AG20443 (cell line): ENCODE measurements at places on chromosomes 6 and 20.
A peak's percentile ranks its signal among the peaks of the same experiment; 100 is the strongest.

GRCh38 chr6:26383624-26384417 lies 913 bp downstream of the BTN2A2 start:
- DNase-seq, result peak; percentile 13

DNA sequence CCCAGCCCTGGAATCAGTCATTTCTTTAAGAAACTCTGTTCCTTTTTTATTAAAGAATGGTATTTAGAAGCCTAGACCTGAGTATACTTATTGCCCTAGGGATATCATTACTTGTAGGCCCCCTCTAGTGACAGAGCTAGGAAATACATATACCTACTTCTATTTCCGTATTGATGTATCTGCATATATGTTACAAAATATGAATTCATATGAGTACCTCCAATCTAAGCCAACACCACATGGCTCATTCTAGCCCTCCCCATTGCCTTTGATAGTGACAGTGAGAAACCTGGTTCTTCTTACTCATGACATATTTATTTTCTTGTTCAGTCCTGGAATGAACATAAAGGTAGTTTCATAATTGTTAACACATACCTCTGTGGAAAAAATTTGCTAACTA lies 137.2 kb downstream of the FARS2 start:
- no peak for DNase-seq

GRCh38 chr6:149895048-149895590 lies 2.8 kb downstream of the RAET1E start:
- peak; percentile 68 for DNase-seq

DNA sequence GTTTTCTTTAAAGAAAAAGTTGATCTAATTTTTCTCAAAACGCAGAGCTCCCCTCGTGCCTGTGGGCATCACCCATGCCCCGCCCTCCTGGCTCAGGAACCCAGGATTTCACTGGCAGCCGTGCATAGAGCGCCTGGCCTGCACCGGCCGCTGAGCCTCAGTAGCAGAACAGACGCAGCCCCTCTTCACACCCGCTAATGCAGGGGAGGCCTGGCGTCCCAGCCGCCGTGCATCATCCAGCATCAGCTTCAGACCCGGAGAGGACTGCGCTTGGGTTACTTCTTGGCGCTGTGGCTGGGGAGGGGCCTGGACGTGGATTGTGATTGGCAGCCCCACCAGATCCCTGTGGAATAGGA lies 18.1 kb downstream of the RBM38 start:
- DNase-seq, result no peak

GRCh38 chr6:74577619-74578018 lies 628.2 kb downstream of the COL12A1 start:
- DNase-seq, result no peak
